Midbrain (tissue), 1 donor: ENCODE measurements at places on chromosomes 7 and 10.

- DNase-seq: no peak
These were observed 247.3 kb downstream of the ETV1 start for GRCh38 chr7:13742126-13742525.

DNA sequence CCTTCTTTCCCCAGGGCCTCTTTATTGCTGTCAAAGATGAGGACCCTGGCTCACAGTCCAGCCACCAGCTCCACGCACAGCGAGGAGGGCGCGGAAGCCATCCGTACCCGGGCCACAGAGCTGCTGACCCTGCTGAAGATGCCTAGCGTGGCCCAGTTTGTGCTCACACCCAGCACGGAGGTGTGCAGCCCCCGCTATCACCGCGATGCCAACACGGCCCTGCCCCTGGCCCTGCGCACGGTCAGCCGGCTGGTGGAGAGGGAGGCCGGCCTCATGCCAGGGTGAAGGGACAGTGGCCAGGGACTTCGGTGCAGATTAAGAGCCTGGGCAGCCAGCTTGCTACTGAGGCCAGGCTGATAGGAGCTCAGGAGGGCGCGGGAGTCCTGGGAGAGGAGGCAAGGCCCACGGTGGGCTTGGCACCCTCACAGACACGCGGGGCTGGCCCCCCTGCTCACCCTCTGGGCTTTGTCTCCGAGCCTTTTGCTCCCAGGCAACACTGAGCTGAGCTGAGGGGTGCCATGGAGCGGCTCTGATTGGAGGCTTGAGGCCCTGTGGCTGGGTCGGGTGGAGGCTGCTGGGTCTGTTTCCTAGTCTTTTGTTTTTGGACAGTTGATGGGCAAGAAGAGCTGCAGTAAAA lies 15.8 kb downstream of the AP5Z1 start:
- no peak for DNase-seq

- no peak for DNase-seq
These were observed 38.2 kb downstream of the AVL9 start for GRCh38 chr7:32533276-32534029.

- DNase-seq: no peak
These were observed 143.4 kb upstream of the KLF14 start for GRCh38 chr7:130877236-130877990.

GRCh38 chr7:37446371-37446770 lies 2.3 kb downstream of the ELMO1 start:
- no peak for DNase-seq

DNA sequence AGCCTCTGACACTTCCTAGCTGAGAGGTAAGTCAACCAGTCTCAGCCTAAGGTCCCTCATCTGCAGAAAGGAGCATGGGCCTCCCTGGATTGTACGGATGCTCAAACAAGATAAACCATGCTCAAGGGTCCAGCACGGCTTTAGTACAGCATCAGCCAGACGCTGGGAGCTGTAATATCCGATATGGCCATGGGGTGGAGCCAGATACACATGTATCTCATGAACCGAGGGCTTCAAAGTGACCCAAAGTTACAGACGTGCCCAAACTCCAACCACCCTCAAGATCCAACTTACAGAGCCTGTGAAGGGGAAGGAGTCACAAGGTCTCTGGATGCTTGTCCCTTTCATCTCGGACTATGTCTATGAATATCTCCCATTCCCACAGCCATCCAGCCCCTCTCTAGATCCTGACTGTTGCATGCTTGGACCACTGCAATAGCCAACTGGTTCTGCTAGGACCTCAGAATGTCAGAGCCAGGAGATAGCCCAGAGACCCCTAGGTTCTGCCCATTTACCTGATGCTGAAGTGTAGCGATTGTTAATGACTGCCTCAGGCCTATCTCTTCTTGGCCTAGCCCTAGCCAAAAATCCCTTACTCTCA lies 142.4 kb downstream of the SH3PXD2A start:
- peak; percentile 91 for DNase-seq

DNA sequence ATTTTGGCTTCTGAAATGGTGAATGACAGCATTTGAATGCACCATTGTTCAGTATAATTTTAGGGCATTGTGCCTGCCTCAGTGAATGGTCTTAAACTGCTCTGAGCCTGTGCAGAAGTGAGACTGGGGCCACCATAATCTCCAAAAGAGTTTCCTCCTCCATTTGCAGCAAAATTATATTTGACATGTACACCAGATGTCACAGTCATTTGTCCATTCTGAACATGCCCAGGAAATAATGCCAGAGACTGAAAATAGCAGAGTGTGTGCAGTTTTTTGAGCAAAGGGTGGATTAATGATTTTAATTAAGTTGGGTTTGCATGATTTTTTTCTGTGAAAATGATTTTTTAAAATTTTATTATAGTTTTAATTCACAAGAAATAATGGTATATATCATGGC lies 26.4 kb upstream of the SLC35B4 start:
- DNase-seq: no peak

GRCh38 chr7:42126475-42127231 lies 110.4 kb downstream of the GLI3 start:
- DNase-seq: no peak
